Smooth muscle cell of the brain vasculature (primary cell): ENCODE measurements at places on chromosomes 3 and 15.

GRCh38 chr3:122350814-122351418 lies 25.9 kb downstream of the CSTA start:
- no peak for DNase-seq

DNA sequence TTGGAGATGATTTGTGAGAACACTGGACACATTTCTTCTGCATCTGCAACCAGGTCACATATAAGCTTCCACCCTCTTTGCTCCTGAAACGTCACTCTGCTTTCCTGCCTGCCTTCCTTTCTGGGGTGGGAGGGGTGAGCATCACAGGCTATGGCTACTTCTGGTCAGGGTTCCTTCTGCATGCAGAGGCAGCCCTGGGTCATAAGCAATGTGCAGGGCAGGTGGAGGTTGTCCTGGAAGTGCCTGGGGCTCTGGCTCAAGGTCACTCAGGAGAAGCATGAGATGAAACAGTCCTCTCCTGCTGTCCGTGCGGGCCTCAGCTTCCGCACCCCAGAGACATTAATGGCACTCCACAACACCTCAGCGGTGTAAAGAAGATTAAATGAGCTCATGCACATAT lies 15.1 kb downstream of the SLC6A20 start:
- DNase-seq: no peak

DNA sequence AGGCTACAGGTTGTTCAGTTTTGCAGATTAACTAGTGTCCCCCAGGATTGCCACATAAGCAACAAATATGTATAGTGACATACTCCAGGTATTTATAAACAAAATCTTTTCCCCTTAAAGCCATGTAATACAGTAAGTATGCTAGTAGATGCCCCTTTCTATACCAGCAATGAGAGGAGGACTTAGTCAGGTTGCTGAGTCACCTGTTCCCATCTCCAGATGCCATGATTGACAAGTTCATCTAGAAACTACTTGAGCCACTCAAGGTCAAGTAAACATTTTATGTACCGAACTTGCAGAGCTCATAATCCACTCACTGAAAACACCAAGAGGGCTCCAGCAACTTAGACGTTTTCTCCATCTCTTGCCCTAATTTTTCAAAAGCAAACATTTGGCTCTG lies 18.2 kb downstream of the SLC9A9 start:
- DNase-seq: no peak

DNA sequence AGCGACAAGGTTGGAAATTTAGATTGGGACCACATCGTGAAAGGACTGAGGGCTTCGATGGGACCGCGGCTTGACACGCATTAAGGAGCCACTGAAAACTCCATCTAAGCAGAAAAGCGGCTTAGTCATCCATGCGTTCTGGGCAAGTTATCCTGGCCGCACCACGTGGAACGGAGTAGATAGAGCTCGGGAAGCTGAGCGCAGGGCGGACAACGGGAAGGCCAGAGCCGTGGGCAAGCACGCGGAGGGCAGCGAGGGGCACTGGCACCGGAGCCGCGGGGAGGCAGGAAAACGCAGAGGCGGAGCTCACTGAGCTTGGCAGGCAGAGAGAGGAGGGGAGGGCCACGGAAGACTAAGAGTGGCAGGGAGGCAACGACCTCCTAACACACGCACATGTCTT lies 61.3 kb upstream of the VGLL4 start:
- no peak for DNase-seq

- DNase-seq: no peak
Observed at GRCh38 chr15:99282586-99282985, 31.3 kb downstream of the LRRC28 start.

- DNase-seq: no peak
Observed at GRCh38 chr3:186467969-186468368, 76.2 kb downstream of the CRYGS start.

DNA sequence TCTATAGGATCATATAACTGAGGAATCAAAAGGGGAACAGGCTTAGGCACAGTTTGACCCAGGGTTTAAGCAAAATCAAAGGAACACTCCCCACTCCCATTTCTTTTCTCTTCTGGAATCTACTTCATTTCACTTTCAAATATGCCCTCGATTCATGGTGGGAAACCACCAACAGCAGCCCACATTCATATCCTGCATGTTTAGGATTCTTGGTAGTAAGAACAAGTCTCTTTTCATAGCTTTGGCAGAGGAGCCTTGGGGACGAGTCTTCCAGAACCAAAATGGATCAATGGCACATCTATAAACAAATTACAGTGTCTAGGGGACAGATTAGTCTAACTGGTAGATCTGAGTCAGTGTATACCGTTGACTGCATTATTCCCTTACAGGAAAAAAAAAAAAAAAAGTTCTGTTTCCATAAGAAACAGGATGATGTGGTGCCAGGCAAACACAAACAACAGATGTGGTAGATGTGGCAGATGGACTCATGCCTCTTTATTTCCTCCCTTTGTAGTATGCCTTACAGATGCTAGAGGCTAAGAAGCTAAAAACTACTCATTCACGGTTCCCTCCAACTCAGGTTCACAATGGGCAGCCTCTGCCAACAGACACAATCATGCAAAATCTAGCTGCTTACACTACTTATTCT lies 578.3 kb upstream of the ADAMTS9 start:
- no peak for DNase-seq

GRCh38 chr3:132570016-132570415 lies 27.1 kb upstream of the ACKR4 start:
- DNase-seq: no peak

GRCh38 chr3:54670201-54671000 lies 257.5 kb downstream of the LRTM1 start:
- DNase-seq: no peak

DNA sequence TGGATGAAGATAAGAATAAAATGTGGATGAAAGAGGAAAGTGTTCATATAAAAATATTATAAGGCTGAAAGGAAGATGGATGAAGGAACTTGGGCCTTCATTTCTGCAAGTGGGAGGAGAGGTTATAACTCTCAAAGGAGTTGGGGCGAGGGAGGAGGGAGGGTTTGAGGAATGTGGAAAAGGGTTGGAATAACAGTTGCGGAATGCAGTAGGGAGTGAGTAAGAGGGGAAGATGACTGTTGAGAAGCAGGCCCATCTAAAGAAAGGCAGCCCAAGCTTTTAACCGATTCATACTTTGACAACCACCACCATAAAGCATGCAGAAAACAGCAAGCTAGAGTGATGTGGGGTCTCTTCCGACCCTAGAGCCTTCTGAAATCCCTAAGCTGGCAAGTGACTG lies 8.3 kb upstream of the TM4SF4 start:
- DNase-seq: no peak

DNA sequence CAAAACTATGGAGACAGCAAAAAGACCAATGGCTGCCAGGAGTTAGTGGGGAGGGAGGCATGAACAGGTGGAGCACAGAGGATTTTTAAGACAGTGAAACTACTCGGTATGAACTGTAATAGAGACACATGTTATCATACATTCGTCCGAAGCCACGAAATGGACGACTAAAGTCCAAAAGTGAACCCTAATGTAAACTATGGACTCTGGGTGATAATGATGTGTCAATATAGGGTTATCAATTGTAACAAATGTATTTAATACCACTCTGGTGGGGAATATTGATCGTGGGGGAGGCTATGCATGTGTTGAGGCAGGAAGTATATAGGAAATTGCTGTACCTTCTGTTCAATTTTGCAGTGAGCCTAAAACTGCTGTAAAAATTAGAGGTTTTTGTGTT lies 107.0 kb downstream of the CPN2 start:
- no peak for DNase-seq

GRCh38 chr15:40751745-40752144 lies 3.3 kb downstream of the RMDN3 start:
- DNase-seq: no peak

- DNase-seq: no peak
Observed at GRCh38 chr15:33662014-33662413, 306.3 kb upstream of the CHRM5 start.

GRCh38 chr3:13264468-13264795 lies 155.7 kb downstream of the NUP210 start:
- no peak for DNase-seq

- no peak for DNase-seq
Observed at GRCh38 chr15:68377766-68378165, 54.2 kb downstream of the ITGA11 start.

DNA sequence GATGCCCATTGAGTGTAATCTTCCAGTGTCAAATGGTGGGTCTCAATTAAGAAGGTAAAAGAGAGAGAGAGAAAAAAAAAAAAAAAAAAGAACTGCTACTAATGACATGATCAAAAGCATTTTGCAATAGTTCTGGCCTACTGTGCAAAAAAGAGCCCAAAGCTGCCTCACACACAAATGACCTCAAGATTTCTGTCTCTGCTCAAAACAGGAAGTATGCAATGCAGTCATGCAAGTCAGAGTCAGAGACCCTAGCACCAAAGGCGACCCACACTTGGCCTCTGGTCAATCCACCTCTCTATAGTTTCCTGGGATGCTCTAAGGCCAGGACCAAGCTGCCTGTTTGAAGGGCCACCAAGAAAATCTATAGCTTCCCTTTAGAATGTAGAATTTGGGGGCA lies 323.5 kb downstream of the VPS13C start:
- no peak for DNase-seq

DNA sequence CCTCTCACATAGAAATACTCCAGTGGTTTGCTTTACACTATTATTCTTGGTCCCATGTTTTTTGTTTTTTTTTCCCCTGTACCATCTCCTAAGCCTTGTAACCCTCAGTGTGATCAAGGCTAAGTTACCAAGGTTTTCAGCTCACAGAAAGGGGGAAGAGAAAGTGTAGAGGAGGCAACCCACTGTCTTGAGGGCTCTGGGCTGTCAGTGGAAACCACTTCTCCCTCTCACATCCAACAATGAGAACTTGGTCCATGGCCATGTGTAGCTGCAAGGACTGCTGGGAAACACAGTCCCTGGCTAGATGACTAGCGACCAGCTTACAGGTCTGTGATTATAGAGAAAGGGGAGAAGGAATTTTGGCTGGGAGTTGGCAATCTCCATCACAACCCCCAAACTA lies 30.3 kb downstream of the GPD1L start:
- no peak for DNase-seq

- no peak for DNase-seq
Observed at GRCh38 chr3:13030684-13031083, 42.5 kb downstream of the IQSEC1 start.

DNA sequence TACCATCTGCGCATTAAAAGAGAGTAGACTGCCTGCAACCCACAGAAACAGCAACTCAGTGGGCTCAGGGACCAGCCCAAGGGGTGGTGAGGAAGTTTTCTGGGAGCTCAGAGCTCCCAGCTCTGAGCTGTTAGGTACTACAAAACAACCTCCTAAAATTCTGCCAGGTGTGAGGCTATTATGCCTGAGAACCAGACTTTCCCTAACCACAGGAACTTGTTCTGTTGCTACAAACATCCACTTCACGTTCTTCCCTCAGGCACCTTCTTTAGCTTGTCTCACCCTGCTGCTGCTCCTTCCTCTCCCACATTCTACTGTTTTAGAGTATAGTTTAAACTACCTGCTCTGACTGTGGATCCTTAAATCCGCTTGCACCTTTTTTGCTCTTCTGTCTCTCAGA lies 399.4 kb downstream of the ROBO1 start:
- no peak for DNase-seq

DNA sequence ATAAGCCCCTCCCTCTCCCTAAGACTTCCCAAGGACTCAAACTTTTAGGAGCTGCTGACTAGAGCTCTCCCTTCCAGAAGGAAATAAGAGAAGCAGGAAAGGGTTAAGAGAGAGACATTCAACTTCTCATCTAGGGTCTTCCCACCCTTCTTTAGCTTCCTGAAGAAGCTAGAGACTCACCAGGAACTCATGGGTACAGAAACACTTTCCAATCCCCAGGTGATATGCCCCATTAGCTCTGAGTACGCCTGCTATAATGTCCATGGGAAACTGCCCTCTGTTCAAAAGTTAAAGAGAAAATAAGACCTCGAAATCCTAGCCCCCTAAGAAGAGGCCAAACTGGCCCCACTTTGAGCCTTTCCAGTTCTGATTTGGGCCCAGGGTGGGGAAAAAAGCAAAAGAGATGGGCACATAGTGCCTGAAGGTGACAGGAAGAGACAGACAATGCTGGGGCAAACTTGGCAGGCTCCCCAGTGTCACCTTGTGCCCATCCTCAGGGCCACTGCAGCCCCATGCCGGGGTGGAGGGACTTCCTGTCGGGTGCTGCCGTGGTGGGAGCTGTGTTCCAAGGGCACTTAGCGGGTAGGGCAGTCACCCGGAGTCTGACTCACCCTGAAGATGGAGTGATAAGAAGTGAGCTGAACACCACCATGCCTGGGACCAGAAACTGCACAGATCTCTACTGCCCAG lies 29.5 kb downstream of the CCDC12 start:
- no peak for DNase-seq

- no peak for DNase-seq
Observed at GRCh38 chr15:41487802-41488201, 5.9 kb upstream of the ITPKA start.

DNA sequence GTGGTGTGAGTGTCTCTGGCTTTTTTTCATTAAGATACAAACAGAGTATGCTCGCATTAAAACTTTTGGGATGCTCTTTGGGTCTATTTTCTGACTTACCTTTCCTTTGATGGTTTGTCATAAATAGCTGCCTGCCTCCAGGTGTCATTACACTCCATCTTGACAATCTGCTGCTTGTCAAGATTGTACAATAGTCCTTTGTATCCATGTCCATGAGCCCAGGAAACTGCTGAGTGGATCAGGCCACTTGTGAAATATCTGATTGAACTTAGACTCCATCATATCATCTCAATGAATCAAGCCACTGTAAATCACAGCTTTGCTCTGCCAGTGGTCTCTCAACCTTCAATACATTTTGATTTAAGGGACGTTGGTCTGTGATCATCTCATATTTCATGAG lies 135.2 kb downstream of the ECT2 start:
- no peak for DNase-seq

DNA sequence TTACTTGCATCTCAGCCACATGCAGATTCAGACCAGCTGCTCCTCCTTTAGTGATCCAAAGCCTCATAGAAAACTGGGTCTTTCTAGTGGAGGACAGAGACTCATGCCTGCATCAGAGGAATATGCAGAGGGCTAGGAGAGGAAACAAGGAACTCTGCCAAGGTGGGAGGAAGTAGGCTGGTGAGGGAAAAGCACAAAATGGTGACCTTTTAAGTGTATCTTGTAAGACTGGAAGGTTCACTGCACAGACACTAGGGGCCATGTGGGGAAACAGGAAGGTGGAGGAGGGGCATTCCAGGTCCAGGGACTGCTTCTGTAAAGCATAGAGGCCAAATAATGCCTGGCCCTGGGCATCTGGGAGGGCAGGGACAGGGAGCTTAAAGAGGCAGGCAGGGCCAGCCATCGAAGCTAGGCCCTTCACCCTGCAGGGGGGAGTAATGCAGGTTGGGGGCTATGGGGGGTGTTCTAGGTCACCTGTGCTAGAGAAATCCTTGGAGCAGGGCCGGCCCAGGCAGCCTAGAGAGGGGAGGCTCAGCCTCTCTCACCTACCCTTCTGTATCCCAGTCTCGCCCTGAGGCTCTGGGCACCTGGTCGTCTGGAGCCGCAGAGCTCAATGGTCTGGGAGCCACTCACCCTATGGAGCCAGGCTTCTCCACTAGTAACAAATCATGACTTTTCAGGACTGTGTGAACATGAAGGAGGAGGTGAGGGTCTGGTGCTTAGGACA lies 117.7 kb downstream of the DNAJB8 start:
- DNase-seq: no peak

GRCh38 chr3:189680723-189681122 lies 49.5 kb downstream of the TP63 start:
- DNase-seq: no peak
